ENCODE measurements at places on chromosomes 5 and 9.

GRCh38 chr5:170269579-170269978 is 28.0 kb downstream of the LCP2 start:
- peak; percentile 73 for DNase-seq

DNA sequence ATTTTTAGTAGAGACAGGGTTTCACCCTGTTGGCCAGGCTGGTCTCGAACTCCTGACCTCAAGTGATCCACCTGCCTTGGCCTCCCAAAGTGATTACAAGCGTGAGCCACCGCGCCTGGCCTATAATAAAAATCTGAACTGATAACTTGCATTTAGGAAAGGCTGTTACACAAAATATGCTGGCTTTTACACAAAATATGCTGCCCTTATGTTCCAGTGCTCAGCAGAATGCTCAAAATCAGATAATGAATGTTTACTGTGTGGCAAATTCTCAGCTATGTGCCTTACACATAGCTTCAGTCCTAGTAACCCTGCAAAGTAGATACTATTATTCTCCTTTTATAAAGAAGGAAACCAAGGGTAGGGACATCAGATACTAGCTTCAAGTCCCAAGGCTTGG is 141.3 kb upstream of the MSX2 start:
- DNase-seq, result no peak

- DNase-seq, result peak; percentile 68
Observed at GRCh38 chr9:35920051-35920620, 10.8 kb downstream of the SPAAR start.

- peak; percentile 9 for DNase-seq
Observed at GRCh38 chr5:72472031-72472430, 35.2 kb downstream of the ZNF366 start.

DNA sequence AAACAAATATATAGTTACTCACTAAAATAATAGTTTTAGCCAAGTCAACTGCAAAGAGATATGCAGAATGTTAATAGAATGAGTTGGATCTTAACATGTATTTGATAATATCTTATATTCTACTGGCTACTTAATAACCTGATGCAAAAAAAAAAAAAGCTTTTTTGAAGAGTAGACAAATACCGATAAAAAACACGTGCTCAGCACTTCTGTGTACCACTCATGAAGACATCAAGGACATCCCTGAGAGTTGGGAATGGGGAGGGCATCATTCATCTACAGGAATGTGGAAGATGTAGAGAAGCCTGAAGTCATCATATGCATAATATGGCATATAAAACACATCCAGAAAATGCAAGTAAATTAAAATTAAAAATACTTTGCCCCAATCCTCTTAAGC is 43.2 kb upstream of the RANBP3L start:
- DNase-seq, result no peak

DNA sequence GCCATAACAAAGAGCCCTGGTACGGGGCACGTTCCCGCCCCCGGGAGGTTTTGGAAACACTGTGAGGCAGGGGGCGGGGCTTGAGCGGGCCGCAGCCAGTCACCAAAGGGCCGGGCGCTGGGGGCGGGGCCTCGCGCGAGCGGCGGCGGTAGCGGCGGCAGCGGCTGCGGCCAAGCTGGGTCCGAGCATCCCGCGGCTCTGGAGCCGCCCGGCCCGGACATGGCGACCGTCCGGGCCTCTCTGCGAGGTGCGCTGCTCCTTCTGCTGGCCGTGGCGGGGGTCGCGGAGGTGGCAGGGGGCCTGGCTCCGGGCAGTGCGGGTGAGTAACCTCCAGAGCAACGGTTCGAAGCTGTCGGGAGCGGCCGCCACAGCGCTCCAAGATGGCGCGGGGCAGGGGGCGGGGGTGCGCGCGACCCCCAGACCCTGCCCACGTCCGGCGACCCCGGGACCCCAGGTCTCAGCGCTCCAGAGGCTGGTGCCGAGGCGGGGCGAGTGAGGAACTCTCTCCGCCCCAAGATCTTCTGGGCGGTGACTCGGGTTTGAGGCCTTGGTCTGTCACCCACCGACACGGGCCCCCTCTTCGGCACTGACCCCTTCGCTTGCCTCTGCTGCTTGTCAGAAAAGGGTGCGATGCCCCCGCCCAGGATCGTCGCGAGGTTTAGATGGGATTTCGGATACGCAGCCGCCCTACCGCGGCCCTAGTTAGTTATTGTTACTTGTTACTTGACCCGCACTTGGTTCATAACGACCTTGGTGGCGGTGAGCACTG is at the start of gene RECK:
Gene RECK, plus strand, starts transcription at position 134 of the 769 bp plus-strand sequence. Its CDS starts 86 bp downstream, at position 220.
- peak; percentile 47 for DNase-seq

DNA sequence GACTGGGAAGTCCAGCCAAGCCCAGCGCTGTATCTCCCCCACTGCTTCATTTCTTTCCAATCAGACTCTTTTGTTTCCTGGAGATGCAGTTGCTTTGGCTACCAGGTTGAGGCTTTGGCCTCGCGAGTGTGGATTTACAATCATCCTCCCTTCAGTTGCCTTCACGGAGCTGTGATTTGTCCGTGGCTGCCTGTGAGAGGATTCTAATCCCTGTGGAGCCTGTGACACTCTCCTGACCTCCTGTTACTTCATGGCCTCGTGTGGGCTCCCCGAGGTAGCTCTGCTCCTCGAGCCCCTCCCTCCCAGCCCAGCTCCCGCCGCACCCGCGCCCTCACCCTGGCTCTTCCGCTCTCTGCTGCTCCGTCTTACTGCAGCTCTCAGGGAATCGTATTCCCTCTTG is 107.2 kb upstream of the STC2 start:
- DNase-seq, result no peak

DNA sequence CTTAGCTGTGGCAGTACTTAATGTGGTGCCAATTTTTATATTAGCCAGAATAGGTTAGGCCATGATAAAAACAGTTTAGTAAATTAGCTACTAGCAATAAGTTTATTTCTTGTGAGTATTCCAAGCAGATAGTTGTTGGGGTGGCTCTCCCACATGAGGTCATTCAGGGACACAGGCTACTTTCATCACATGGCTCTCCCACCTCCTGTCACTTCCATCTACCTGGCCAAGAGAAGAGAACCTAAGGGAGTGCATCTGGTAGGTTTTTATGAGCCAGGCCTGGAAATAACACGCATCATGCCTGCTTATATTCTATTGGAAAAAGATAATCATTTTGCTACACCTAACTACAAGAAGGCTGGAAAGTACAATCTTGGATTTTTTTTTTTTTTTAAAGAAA is 161.4 kb upstream of the CCNH start:
- no peak for DNase-seq

GRCh38 chr9:28007097-28007817 is 434.0 kb upstream of the C9orf72 start:
- no peak for DNase-seq

- DNase-seq, result peak; percentile 63
Observed at GRCh38 chr5:113357696-113358476, 76.9 kb downstream of the TSSK1B start.

Data from Kasumi-1 (cell line).